ENCODE measurements at places on chromosomes 2 and 18.
A peak's percentile ranks its signal among the peaks of the same experiment; 100 is the strongest.

GRCh38 chr18:27713037-27713737 is 463.7 kb downstream of the CDH2 start:
- no peak for DNase-seq

GRCh38 chr2:134668821-134669220 is 50.0 kb downstream of the TMEM163 start:
- DNase-seq = peak; percentile 39

DNA sequence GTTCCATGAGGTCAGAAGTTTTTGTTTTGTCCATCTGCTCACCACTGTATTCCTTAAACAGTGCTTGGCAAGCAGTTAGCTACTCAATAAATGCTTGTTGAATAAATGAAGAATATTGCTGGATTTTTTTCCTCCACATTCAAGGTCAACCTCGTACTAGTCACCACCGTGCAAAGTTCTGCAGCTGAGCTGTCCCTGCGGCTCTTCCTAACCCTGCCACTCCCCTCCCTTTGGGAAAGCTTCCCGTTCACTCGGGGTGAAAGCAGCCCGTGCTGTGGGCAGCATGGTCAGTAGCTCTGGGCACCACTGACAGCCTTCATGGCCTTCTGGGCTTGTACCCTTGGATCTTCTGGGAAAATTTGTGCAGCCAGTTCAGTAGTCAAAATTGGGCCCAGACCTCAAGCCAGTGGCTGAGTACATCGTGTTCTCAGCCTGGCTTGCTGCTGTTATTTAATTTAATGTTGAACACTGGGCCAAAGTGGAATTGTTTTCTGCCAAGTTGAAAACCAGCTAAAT is 469.3 kb upstream of the RAB12 start:
- no peak for DNase-seq

DNA sequence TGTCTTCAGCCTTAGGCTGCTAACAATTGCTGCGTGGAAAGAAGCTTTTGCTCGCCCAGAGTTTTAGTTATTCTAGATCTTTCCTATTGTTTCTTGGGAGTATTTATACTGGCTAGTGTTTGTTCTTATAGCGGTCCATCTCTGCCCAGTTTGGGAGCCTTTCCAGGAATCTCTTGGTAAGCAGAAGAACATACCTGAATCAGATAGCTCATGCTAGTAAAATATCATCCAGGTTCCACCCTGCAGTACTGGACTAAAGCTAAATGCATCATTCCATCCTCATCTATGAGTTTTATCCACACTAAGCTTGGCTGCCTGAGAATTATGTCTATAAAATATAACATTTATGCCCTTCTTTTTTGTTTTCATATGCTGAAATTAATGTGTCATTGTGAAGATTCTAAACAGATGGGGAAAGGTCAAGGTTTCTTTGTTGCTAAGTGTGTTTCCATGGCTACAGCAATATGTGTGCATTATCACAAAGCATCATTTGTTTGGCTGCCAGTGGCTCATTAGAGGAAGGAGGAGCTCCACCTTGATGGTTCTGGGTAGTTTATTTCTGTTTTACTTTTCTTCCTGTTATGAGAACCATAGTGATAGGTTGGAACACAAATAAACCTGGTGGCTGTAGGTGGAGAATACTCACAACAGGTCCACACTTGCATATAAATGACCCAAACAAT is 182.8 kb downstream of the PIK3C3 start:
- no peak for DNase-seq

GRCh38 chr18:24982831-24983230 is 369.1 kb downstream of the ZNF521 start:
- DNase-seq = no peak

DNA sequence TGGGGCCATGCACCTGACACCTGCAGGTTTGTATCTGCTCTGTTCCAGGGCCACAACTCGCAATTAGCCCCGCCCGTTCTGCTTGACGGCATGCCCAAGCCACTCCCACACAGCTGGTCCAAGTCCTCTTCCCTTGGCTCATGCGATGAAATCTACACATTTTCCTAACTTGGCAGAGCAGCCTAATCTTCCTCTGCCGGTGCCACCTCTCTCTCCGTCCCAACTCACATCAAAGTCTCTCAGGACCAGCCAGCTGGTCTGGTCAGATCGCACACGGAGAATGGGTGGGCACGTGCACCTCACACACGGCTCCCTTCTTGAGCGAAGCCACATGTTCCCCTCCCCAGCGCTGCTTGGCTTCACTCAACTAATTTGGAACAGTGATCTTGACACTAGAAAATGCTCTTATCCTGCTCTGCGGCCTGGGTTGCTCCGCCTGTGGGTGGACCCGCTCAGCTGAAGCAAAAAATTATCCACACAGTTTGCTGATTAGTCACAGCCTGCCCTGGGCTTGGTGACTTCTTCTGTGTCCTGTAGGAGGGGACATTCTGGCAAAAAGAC is 176.7 kb downstream of the NRP2 start:
- DNase-seq = no peak
